ENCODE measurements at places on chromosomes 1 and 21.

GRCh38 chr1:111620441-111620971 is 917 bp downstream of the RAP1A start:
- DNase-seq = no peak

- no peak for DNase-seq
These were observed 3.2 kb downstream of the NOS1AP start for GRCh38 chr1:162072740-162073139.

DNA sequence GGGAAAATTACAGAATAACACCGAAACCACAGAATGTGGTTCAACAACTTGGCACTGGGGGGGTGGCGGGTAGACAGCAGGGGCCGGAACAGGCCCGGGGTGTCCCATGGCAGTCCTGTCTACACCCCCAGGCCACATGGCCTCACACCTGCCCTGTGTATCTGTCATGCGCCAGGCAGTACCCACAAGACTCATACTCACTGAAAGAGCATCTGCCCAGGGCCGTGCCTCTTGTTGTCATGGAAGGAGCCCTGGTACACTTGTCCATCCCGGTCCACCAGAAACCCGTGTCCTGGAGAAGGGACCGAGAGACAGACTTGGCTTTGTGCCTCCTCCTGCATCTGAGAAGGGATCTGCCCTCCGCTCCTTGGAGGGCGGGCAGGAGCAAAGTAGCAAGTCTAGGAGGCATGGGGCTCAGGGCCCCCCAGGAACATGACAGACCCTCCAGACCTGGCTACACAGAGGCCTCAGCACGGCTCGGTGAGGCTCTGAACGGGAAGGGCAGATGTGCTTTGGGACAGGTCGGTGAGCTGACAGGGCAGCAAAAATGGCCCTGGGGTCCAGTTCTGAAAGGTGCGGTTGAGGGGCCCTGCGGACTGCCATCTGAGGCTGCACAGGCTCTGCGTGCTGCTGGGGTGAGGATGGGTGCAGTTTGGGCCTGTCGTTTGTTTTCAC is 5.6 kb downstream of the MORN1 start:
- no peak for DNase-seq

DNA sequence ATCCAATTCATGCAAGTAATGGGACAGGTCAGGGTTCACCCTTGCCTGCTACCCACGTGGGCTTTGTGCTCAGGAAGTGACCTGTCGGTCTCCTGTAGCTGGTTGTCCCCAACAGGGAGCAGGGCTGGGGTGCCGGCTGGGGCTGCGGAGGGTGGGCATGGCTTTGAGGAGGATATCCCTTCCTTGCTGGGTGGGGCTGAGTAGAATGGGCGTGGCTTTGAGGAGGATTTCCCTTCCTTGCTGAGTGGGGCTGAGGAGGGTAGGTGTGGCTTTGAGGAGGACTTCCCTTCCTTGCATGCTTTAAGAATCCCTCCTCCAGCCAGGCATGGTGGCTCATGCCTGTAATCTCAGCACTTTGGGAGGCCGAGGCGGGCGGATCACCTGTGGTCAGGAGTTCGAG is 151.3 kb downstream of the CLIC6 start:
- no peak for DNase-seq

Measured in cerebellar nuclear complex (tissue), 1 donor.